ENCODE measurements at places on chromosomes 3 and 15.

DNA sequence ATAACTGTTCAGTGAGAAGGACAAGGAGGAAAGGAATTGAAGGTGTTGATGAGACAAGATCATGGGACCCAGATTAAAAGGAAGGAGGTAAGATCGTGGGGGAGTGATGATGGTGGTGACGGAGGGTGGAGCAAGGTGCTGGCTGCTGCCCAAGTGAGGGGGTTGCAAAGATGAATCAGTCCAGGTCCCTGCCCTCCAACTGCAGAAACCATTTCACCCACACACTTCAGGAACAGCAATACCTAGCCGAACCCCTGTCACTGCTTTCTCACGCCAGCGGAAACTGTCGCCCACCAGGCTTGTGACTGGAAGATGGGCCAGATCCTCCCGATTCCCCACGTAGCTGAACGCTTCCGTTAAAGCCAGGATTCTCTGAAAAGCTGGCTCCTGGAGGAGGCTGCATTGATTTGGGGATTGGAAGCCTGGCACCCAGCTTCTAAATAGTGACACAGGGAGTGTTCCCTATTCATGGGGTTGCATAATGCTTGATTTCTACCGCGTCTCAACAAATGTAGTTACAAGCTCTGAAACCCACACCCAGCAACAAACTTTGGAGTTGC is 3.2 kb upstream of the LSG1 start:
- DNase-seq: peak; percentile 42

DNA sequence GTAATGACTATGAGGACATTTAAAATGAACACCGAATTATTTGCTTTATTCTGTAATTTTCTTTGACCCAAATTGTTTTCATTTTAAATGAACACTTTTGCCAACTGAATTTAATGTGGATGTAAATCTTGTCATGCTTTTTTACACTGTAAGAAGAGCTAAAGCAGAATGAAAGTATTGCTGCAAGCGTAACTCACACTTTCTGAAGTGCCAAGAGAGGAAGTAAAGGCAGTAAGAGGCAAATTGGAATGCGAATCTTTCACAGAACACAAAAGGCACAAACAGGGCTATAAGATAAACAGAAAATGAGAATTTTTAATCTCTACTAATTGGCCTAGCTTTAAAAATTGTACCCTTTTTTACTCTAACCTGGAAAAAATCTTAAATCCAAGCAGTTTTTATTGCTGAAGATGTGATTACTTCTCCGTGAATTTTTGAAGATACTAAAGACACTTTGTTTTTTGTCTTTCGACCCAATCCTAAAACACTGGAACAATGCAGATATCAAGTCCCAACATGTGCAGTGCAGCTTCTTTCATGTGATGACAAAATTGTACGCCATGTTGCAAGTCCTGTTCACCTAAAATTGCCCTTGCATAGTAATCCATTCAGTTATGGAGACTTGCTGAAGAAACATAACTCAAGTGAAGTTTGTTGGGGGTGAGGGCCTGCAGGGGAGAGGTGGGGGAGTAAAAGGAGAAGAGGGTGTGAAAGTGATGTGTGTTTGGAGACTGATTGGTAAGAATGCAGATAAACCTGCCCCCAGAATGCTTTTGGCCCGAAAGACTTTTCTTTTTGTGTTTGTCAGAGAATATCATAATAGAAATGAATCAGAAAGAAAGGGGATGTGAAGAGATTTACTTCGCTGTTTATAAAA is 1.4 kb downstream of the ARID3B start:
- no peak for DNase-seq

GRCh38 chr15:63948971-63949370 is 97.3 kb downstream of the DAPK2 start:
- no peak for DNase-seq

DNA sequence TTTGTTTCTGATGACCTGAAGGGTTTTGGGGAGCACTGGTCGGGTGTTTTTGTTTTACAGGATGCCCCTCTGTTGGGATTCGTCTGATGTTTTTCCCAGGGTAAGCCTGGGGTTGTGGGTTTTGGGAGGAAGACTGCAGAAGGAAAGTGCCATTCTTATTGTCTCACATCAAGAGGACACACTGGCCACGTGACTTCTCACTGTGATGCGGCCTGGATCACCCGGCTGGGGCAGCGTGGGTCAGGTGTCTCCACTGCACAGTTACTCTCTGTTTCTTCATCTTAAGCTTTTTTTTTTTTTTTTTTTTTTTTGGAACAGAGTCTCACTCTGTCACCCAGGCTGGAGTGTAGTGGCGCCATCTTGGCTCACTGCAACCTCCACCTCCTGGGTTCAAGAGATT is 120.5 kb downstream of the TMEM266 start:
- DNase-seq: no peak

DNA sequence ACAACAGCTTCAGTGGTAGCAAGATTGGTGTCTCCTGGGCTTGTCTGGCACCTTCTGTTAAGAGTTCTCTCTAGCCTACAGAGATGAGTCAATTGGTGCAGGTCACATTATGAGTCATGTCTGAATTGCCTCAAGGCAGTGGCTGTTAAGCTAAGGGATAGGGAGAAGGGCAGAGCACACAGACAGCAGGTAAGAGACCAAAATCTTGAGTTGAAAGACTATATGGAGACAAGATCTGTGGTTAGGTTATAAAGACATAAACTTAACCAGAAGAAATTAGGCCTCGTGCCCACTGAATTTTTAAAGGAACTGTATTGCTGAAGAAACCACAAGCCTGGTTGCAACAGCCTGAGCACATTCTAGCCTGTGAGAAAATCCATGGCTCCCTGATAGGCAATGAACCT is 19.2 kb upstream of the KPNA1 start:
- DNase-seq: peak; percentile 10

- DNase-seq: no peak
These were observed 136.3 kb upstream of the ABHD17C start for GRCh38 chr15:80558631-80559319.

DNA sequence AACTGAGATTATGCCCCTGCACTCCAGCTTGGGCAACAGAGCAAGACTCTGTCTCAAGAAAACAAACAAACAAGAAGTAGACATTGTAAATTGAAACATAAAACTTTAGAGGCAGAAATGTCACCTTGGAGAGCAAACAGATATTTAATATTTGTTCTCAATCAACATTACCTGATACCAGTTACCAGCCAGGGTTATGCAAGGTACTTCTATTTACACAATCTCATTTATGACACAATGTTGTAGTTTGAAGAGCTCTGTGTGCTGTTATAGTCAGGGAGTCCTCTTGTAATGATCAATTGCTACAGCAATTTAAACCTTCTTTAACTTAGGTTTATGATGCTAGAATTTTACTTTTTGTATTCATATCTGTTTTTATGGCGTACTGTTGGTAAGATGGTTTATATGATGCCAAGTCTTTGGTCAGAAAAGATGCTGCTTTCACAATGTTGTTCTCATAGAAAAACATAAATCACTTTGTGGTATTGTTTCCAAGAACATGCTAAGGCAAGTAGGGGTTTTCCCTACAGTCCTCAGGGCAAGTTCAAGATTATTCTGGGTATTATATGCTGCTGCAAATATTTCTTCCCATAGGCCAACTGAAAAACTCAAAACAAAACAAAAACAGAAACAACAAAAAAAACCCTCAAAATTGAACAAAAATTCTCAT is 173.5 kb downstream of the TNIK start:
- no peak for DNase-seq

DNA sequence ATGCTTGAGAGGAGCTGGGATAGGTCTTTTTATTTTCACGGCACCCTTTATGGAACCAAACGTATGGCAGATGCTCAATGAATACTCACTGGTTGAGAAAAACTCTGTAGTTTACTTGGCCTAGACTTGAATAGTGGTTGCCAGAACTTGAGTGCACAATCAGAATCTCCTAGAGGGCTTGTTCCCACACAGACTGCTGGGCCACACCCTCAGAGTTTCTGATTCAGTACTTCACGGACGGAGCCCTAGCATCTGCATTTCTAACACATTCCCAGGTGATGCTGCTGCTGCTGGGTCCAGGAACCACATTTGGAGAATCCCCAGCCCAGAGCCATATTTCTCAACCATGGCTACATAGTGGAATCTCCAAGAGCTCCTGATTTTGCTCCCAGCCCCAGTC is 24.6 kb downstream of the CA12 start:
- DNase-seq: no peak

GRCh38 chr3:184672335-184672734 is 39.5 kb downstream of the MAGEF1 start:
- DNase-seq: no peak

- no peak for DNase-seq
These were observed 81.3 kb upstream of the NEDD4 start for GRCh38 chr15:56074481-56075265.

- DNase-seq: no peak
These were observed 577 bp downstream of the ZNF148 start for GRCh38 chr3:125374501-125374995.

DNA sequence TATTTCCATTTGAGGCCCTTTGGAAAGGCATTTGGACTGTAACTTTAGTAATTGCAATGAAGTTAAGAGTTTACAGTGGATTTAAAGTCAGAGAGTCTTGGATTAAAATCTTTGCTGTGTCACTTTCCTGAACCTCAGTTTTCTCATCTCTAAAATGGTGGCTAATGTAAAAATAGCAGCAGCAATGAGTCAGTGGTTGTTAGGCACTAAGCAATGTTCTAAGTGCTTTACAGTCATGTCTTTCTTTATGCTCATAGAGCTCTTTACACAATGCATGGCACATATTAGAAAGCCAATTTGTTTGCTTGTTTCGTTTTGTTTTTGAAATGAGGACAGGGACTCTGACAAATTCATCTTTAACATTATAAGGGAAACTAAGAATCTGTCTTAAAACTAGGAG is 222.7 kb upstream of the DNAJC19 start:
- DNase-seq: no peak
